ENCODE measurements at places on chromosomes 6 and 20.

- no peak for DNase-seq
Measured at GRCh38 chr6:132505158-132505557, 7.8 kb downstream of the STX7 start.

DNA sequence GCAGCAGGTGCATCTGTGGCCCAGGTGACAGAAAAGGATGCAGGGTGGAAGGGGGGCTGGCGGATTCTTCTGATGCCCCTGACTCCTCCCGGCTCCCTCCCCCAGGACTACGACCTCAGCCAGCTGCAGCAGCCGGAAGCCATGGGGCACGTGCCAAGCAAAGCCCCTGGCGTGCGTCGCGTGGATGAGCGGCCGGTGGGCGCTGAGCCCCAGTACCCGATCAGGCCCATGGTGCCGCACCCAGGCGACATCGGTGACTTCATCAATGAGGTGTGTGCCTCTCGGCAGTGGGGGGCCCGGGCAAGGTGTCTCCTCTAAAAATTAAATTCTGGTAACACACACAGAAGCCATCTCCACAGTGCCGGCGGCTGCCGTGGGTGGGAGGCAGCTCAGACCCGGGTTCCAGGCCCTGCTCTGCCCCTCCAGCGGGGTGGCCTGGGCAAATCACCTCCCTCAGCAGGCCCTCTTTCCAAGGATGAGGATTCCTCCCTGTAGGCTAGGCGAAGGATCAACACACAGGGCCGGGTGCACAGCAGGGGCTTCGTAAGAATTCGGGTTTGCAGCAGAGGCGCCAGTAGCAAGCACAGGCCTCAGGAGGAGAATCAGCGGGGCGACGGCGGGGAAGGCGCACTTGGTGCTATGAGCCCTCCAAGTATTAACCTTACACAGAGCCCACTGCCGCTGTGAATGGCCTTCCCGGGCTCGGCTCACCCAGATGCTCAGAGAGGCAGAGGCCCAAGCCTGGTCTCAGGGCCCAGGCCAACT lies 131.5 kb downstream of the TAF4 start:
- DNase-seq = no peak

- DNase-seq = no peak
Measured at GRCh38 chr20:12170406-12170805, 252.7 kb downstream of the BTBD3 start.

DNA sequence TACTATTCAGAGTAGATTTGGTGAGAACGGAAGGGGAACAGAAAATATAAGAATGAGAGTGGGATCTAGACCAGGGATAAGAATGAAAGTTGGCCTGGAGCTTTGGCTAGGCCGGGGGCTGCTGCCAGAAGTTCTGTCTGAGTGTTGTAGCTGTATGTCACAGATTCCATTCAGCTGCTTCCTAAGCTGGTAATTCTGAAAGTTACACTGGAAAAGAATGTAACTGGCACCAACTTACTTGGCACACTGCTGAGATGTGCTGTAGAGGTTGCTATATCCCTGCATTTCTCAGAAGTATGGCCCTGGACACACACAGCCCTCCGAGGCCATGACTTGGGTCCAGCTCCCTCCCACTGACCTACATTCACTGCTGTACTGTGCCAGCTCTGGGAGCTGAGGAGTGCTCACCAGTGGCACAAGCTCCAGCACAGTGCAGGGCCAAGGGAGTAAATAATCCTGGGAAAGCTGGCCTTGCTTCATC lies 25.8 kb upstream of the TMEM217 start:
- no peak for DNase-seq

DNA sequence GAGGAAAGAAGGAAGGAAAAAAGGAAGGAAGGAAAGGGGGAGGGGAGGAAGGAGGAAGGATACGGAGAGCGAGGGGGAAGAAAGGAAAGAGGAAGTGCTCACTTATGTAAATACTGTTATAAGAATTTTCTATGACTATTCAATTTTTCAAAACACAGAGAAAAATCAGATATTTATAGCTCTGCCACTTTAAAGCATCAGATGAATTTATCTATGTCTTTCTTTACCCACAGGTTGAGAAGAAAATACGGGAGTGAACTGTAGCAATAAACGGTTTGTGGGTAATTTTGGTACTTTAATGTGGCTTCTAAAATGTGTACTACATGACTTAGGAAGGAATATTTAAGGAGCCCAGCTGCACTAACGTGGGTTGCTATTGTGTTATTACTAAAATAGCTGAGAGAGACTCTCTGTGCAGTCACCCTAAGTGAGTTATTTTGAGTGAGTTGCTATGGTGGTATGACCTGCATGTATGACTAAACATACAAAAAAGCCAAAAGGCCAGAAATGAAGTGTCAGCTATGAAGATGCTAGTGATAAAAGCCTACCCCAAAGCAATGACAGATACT lies 225.5 kb downstream of the SOD2 start:
- no peak for DNase-seq

All from NCI-H2081 (cell line).